ENCODE measurements at places on chromosomes 4 and X.

DNA sequence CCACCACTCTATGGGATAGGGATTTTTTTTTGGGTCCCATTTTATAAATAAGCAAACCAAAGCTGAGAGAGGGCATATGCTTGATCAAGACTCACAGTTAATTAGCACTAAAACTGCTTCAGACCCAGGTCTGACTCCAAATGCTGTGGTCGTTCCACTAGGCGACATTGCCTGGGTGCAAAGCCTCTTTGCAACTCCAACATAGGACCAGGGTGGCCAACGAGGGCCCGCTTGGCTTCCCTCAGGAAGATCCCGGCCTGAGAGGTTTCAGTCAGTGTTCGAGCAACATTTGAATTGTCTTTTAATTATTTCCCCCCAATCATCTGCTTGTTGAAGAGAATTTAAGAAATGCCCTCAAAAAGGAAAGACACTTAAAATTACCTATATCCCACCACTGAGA is 11.2 kb downstream of the PJA1 start:
- DNase-seq = no peak

GRCh38 chr4:137425281-137425680 is 107.0 kb downstream of the PCDH18 start:
- DNase-seq = no peak

DNA sequence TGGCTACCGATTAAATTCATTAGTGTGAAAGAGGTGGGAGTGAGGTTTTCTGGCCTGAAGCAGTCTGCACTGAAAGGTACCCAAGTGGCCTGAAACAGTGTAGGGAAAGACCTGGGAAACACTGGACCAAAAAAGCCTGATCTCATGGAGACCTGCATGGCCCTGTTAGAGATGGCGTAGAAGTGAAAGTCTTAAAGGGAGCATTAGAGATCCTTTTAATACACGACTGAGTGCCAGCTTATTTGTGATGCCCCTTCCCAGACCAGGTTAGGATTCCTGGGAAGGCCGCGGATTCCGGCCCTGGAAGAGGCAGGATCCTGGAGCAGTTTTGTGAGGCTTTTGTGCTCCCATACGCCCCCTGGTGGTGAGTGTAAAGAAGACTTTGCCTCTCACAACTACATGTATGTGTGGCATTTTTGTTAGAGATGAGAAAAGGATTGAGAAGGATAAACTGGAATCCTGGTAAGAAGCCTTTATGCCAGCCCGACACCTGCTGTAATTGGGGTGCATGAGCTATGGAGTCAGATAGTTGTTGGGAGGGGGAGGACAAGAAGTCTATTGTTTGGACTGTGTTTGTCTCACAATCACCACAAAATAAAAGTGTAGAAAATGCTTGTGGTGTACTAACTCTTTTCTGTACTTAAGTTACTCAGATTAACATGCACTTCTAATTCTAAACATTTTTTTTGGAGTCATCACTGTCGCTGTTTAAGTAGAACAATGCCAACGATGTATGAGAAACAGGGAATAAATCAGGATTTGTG is 54.0 kb downstream of the JADE1 start:
- peak; percentile 18 for DNase-seq

- no peak for DNase-seq
Measured at GRCh38 chr4:55409468-55410171, 13.9 kb downstream of the TMEM165 start.

DNA sequence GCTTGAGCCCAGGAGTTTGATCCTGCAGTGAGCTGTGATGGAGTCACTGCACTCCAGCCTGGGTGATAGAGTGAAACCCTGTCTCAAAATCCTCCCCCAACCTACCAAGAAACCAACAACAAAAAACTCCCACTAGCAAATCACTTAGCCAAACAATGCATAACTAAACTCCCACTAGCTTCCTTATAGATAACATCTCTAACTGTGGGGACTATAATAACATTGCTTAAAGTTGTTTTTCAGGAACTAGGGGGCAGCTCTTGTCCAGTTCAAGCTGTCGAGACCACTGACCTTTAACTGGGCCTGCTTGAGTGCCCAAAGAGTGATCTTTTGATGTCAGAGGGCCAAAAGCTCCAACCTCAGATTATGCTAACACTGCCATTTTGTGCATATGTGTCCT is 81.7 kb downstream of the FREM3 start:
- no peak for DNase-seq

- no peak for DNase-seq
Measured at GRCh38 chrX:150182161-150182560, 181.0 kb upstream of the MAMLD1 start.

DNA sequence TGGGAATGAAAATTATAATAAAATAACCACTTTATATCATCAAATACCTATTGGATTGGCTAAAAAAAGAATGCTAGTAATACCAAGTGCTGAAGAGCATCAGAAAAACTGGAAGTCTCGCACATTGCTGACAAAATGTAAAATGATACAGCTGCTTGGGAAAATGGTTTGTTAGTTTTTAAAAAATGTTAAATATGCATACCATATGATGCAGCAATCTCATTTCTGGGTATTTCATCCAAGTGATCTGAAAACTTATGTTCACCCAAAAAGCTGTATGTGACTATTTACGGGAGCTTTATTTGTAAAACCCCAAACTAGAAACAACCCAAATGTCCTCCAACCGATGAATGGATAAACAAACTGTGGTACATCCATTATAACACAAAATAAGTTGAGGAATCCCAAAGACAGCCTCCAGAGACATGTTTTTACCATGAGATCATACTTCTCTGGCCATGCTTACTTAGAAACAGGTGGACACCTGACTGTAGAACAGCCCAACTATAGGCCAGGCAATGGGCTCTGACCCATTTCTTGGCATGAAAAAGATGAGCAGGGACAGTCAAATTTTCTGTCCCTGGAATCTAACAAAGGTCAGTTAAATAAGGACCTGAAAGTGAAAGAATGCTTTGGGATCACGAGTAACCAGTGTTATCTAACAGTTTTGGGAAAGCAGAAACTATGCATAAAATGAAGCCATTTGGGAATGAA is 47.5 kb upstream of the FAM120C start:
- no peak for DNase-seq

DNA sequence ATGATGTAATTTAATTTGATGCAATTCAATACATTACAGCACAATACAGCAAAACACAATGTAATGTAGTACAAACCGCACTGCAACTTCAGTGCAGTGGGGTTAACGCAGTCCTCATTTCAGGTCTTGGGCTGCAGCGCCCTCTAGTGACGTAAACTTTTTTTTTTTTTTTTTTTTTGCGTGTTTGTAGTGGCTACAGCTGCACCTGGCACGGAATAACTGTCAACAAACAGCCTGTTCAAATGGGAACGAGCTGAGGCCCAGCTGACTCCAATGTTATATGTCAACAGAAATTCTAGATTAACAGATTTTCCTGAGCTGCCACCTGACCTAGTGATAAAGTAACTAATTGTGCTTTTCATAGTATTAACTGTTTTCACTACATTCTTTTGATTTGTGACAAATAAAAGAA is 33.5 kb upstream of the RASSF6 start:
- DNase-seq = no peak

GRCh38 chr4:6298035-6298434 is 28.4 kb downstream of the WFS1 start:
- no peak for DNase-seq

GRCh38 chrX:25052798-25053534 is 37.2 kb upstream of the ARX start:
- no peak for DNase-seq

DNA sequence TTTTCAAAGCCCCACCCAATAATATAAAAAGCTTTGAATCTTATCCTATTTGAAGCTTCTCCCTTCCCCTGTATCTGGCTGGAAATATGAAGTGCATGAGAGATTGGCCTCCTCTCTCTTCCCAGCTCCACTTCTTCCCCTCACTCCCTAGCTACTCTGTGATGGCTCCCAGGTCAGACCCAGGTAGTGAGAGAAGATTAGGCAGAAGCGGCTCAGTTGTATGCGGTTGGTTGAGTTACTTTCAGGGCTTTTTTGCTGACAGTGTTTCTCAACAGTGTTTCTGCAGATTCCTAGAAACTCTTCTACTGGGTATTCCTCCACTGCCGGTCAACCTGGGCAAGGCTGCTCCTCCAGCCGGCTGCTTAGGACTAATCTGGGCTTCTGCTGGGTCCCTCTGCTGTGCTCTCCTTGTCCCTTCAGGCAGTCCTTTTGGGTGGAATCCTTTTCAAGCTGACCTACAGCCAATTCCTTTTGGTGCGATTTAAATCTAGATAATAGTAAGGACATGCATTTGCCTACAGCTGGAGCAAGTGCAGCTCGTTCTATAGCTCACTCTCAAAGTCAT is 87.4 kb upstream of the SLC7A11 start:
- no peak for DNase-seq

- DNase-seq = no peak
Measured at GRCh38 chrX:107484002-107484726, 34.7 kb downstream of the FRMPD3 start.

DNA sequence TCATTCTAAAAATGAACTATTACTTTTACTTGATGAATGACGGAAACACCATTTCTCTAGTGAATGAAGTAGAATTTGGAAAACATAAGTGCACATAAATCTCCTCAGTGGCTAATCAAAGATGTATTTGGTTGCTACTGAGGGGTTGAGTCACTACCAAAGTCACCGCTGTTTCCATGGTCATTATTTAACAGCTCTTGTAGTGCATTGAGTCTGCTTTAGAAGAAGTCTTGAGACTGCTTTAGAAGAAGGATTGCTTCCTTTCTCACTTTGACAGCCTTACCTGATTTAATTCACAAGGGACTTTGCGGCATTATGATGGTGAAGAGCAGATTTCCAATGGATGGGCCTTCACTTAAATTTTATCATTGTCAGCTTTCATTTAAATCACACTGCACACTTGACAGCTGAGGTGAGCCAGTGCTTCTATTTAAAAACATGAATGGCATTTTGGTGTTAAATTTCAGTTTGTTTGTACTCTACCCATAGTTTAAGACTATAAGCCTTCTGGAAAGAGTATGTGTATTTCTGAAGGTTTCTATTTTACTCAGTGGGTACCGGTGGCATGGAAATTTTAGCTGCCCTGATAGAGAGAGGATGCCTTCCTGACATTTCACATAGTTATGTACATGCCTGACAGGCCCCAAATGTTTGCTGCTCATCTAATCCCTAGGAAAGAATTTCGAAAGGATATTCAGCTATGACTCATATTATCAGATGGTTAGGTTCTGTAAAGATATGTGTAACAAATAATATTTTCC is 9.5 kb downstream of the ASB5 start:
- DNase-seq = no peak

DNA sequence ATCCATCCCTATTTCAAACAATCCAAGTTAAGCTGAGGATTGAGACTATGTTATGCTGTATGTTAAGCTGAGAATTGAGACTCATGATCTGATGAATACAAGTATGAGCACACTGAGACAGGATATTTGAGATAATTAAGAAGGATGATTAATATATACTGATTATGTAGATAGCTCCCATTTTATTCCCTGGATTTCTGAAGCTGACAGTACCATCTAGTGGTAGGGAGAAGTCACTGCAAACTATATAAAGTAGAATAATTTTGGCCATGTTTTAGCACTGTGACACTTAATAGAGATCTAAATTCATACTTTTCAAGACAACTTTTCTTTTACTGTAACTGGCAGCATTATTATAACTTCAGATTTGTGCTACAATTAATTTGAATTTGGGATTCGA is 63.8 kb upstream of the HPRT1 start:
- no peak for DNase-seq

- no peak for DNase-seq
Measured at GRCh38 chr4:174215057-174215456, 68.4 kb downstream of the FBXO8 start.

DNA sequence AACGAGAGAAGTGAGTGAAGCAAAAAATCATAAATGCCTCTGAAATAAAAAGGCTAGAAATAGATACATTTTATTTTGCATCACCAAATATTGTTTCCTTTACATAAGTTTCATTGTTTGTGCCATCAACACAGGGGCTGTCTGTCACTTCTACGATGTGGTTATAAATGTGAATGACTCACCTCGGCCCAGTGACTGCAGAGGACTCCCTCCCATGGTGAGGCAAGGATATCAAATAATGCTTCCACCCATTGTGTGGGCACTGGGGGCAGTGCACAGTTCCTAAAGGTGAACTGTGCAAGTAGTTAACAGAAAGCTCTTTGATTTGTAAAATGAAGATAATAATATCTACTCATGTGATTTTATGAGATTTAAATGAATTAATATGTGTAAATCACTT is 230.3 kb upstream of the NEIL3 start:
- DNase-seq = no peak

DNA sequence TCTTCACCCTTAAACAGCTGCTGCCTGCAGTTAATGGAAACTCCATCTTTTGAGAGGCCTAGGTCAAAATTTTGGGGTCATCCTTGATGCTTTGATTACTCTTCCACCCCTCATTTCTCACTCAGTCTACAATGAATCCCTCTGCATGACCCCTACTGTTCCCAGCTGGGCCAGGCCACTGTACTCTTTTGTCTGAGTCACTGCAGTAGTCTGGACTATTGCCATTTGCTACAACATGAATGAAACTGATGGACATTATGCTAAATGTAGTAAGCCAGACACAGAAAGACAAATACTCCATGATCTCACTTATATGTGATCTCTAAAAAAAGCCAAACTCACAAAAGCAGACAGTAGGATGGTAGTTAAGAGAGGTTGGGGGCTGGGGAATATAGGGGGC is 28.3 kb downstream of the STK32B start:
- DNase-seq = no peak

GRCh38 chr4:154490234-154490582 is 1.4 kb downstream of the DCHS2 start:
- no peak for DNase-seq

DNA sequence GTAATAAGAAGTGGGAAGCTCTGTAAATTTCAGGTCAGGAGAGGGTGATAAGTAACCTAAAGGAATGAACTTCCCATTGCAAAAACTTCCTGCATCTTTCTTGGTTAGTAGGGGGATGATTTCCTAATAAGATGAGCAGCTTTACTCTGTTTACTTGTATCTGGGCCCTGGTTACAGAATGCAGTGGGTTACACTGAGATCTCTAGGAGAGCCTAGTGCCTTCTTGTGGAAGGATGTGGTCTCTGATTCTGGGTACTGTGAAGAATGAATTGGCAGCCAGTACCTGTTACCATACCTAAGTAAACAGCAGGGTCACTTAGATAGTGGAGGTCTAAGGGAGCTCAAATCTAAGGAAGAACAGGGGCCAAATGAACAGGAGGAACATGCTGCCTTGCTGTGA is 320.6 kb downstream of the ARHGAP10 start:
- DNase-seq = no peak

DNA sequence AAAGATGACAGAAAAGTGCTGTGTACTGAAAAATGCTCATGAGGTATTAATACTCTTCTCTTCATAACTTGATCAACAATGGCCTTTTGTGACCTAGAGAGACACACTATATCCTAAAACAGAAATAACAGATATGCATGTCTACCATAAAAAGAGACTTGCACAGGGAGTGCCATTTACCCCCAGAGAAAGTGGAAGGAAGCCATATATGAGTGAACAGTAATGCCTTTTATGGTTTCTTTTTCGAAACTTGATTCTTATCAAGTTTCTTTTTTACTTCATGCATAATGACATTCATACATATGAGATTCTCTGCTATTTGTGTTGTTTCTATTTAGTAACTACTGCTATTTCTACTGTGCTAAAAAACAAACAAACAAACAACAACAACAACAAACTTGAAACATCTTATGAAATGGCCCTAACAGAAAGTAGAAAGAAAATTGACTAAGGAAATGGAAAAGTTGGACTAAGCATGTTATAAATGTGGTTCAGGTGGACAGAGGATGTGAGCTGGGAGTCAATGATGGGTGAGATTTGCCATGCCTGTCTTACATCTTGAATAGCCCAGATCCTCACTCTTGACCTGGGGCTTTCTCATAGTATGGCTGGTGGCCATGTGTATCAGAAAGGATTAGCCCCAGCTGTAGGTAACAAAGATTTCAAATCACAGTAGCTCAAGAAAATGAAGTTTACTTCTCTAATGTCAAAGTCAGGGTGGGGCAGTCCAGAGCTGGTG is 43.8 kb downstream of the GEMIN8 start:
- no peak for DNase-seq

All from caudate nucleus (tissue), 63 donors.